ENCODE measurements at places on chromosomes 5 and 9.

- no peak for DNase-seq
These were observed 2.6 kb downstream of the CFAP90 start for GRCh38 chr5:7848296-7848695.

- no peak for DNase-seq
These were observed 111.6 kb downstream of the ARHGAP26 start for GRCh38 chr5:142881784-142882126.

DNA sequence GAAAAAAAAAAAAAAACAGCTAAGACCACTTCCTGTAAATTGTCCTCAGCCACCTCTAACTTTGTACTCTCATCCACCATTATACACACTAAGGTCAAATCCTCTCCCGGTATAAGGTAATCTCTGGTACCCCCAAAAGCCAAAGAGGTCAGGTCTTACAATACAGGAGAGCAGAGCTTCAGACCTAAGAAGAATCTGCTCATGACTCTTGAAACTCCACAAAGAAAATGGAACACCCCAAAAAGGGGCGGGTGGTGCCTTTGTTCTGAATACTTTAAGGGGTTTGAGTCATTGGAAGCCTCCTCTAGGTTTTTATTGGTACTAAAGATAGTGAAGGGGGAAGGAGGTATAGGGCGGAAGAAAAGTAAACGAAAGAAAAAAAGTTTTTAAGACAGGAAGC, 69.8 kb downstream of the COL15A1 start:
- no peak for DNase-seq

GRCh38 chr9:6714176-6714575, 43.6 kb upstream of the KDM4C start:
- no peak for DNase-seq

DNA sequence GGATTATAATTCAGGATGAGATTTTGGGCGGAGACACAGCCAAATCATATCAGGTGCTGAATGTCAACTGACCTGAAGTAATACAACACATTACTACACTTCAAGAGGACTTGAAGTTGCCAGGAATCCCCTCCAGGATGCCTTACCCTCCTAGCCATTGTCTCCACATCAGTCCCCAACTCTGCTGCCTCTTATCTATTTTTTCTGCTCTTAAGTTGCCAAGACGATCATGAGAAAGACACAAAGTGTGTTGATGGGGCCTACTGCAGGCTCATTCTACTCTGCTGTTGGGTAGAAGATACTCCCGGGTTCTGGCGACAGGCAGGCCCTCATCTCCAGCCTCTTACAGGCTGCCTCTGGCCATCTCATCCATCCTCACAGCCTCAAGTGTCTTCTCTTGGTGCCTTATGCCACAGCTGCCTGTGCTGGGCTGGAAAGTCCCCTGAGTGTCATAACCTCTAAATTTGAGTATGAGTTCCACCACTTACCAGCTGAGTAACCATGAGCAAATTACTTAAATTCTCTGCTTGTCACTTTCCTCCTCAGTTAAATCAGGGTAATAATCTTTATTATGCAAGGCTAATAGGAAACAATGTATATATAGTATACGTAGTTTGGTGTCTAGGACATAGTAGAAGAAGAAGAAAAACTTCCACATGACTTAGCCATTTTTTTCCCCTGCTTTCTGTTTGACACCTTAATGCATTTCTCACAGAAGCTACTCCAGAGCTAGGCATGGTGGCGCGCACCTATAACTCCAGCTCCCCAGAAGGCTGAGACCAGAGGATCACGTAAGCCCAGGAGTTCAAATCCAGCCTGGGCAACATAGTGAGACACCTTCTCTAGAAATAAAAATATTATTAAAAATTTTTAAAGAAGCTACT, 73.0 kb upstream of the SNX2 start:
- DNase-seq: no peak

Measured in AG04449 (cell line).